Stimulated activated CD8-positive, alpha-beta memory T cell treated with anti-CD3 and anti-CD28 coated beads, Interleukin-4, amount 100 ng/mL, for 1 hour (primary cell): ENCODE measurements at places on chromosomes 2 and 18.

GRCh38 chr2:147559070-147559725 is 285.6 kb upstream of the ACVR2A start:
- no peak for DNase-seq

GRCh38 chr2:45637440-45637839 is 14.0 kb upstream of the PRKCE start:
- no peak for DNase-seq

- no peak for DNase-seq
These were observed 35.6 kb upstream of the B3GNT7 start for GRCh38 chr2:231359948-231360347.

DNA sequence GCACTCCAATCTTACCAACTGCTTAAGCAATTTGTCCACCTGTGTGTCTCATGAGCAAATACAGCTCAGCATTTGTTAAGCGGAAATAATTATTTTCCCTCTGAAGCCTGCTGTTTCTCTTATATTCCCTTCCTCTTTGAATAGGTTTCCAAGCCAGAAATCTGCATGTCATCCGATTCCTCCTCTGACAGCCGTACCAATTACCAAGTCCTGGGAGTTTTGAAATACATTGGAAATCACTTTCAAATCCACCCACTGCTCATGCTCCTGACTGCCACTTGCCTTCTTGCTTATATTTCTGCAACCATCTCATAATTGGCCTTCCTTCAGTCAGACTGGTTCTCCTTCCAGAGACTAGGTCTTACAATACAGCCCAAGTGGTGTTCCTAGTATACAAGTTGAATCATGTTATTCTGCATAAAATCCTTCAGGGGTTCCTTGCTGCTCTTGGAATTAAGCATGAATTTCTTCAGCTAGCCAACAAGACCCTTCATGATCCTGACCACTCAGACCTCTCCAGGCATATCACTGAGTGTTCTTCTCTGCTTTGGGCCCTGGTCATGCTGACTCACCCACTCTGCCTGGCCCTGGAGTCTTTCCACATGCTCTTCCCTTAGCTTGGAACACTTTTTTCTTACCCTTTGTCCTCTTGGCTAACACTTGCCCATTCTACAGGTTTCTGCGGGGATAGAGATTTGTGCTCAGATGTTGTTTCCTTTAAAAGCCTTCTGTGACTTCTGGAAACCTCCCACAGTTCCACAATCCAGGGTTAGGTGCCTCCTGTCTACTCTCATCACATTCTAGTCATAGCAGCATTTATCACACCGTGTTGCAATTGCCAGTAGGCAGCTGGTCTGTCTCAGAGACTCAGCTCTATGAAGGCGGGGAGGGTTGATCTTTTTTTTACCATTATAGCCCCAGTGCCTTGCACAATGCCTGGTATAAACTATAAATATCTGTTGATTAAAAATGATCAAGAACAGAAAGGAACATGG is 157.6 kb downstream of the ARL6IP6 start:
- DNase-seq: no peak

GRCh38 chr2:36493306-36493705 is 104.7 kb downstream of the FEZ2 start:
- no peak for DNase-seq

GRCh38 chr2:96207774-96208142 is 869 bp downstream of the STARD7 start:
- DNase-seq: no peak

GRCh38 chr18:36149514-36150289 is 20.0 kb downstream of the ELP2 start:
- DNase-seq: no peak

DNA sequence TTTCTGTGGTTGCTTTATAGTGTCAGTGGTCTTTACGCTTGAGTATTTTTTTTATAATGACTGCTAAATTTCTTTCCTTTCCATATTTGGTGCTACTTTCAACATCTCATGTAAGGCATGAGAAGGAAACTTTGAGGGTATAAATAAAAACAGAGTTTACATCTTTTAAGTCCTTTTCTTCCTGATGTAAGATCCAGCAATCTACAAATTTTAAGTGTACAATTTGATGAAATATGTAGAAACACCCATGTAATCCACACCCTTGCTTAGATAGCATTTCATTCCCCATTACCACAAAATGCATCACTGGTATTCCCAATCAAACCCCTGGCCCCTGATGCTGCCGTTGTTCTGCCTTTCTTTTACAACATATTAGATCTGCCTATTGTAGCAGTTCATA is 769.1 kb downstream of the CCDC85A start:
- no peak for DNase-seq

- DNase-seq: no peak
These were observed 5.6 kb upstream of the RUFY4 start for GRCh38 chr2:218063486-218063885.

DNA sequence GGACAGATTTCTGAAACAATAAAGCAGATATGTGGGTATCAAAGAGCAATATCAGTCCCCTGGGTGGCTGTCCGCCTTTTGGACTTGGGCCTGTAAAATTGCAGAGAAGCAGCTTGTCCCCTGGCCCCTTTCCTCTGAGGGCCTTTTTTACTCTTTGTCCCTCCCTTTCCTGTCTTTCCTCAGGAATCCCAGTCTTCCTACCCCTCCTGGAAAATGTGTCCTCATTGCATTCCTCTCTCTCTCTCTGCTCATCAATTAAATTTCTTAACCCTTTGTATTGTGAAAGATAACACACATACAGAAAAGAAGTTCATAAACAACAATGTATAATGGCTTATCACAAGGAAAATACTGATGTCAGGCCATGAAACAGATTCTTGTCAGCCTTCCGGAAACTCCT is 3.0 kb upstream of the GRB14 start:
- no peak for DNase-seq
